ENCODE measurements at places on chromosomes 5 and 9.

- no peak for DNase-seq
Observed at GRCh38 chr5:9834871-9835770, 205.0 kb upstream of the TAS2R1 start.

DNA sequence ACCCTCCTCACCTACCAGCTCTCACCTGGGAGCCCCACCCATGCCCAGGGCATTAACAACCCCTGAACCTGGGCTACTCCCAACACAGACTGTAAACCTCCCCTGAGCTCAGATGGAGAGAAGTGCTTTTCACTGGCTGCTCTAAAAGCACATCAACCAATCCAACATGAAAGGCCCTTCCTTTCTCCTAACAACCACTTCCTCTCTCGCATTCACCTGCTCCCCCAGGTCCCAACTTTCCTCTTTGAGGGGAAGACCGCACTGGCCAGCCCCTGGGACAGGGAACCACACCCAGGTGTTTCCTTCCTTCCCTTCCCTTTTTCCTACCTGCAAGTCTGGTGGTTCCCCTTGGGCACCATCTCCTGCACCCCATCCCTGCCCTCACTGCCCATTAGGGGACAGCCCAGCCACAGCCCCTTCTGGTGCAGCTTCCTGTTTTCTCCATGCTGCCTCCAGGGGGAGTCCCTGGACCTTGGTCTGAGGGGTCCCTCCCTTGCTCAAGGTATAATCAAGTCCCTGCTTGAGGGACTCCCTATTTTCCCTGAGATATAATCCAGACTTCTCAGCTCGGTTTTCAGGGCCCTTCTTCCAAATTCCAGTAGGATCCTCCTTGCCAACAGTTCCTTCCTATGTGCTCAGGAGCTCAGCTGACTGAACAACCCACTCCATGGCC is 30.5 kb upstream of the DAB2IP start:
- no peak for DNase-seq

GRCh38 chr5:24539613-24540012 is 105.2 kb downstream of the CDH10 start:
- no peak for DNase-seq

DNA sequence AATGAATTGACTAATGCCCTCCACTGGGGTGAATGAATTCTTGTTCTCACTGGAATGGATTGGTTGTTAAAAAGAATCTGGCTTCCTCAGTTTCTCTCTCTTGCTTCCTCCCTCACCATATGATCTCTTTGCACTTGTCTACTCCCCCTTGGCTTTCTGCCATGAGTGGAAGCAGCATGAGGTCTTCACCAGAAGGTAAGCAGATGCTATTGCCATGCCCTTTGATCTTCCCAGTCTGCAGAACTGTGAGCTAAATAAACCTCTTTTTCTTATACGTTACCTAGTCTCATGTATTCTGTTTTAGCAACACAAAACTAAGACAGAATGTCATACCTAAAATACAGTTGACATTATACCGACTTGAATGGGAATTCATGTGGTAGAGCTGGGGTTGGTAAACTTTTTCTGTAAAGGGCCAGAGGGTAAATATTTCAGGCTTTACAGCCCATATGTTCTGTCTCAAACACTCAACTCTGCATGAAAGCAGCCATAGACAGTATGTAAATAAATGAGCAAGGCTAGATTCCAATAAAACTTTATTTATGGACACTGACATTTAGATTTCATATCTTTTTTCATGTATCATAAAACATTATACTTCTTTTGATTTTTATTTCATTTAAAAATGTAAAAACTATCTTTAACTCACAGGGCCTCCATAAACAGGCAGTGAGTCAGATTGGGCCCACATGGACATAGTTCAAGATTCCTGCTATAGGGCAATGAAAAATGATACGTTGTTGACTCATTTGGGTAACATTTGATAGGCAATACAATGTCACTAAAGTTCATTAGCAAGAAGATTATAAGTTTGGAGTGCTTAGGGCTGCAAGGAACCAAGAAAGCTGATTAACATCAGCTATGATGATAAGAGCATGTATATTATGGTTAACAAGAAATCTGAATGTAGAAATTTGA is 79.4 kb upstream of the TLE4 start:
- DNase-seq = no peak

DNA sequence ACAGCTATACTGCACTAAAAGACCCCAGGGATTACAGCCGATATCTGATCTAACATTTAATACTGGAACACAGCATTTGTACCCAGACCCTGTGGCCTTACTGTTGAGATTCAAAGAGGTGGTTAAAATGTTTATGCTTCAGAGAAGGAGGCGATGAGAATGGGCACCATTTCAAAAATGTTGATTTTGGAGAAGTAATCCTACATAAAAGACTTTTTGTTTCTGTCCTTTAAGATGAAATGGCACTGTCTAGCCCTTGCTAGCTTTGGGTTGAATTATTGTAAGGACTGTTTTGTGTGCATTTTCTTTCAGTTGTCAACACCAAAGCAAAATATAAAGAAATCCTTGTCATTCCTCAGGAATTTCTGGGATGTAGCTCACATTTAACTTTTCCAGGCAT is 288.5 kb upstream of the ANKH start:
- no peak for DNase-seq

DNA sequence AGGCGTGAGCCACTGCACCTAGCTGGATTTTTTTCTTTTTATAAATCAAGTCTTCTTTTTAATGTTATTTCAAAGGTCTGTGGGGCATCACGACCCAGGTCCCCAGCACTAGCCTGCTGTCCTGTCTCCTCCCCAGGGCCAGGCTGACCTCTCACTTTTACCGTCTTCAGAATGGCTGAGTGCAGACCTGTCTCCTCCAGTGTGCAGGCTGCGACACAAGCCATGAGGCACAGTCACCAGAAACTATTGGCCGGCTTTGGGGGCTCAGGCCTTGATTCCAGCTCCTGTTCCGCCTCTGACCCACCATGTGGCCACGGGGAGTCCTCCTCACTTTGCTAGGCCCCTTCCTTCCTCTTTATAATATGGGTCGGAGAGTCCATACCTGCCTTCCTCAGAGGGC is 46.6 kb upstream of the NEURL1B start:
- no peak for DNase-seq

DNA sequence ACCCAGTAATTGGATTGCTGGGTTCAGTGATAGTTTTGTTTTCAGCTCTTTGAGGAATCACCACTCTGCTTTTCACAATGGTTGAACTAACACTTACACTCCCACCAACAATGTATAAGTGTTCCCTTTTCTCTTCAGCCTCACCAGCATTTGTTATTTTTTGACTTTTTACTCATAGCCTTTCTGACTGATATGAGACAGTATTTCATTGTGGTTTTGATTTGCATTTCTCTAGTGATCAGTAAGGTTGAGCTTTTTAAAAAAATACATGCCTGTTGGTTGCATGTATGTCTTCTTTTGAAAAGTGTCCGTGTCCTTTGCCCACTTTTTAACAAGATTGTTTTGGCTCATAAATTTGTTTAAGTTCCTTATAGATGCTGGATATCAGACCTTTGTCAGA is 185.7 kb upstream of the CCNH start:
- no peak for DNase-seq

DNA sequence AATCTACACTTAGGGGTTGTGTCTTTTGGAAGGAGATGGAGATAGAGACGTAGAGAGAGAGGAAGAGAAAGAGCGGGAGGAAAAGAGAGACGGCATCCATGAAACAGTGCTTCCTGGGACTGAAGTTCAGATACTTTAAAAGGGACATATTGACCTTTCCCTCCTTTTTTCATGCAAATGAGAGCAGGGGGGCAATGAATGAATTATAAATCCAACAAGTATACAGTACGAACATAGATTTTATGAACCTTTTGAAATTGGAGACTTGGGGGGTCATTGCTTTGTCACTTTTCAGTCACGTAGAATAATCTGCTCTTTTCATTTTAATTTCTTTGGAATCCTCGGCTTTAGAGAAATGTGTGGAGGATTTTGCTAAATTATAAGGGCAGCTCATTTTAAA is 364.2 kb downstream of the MAT2B start:
- DNase-seq = no peak

DNA sequence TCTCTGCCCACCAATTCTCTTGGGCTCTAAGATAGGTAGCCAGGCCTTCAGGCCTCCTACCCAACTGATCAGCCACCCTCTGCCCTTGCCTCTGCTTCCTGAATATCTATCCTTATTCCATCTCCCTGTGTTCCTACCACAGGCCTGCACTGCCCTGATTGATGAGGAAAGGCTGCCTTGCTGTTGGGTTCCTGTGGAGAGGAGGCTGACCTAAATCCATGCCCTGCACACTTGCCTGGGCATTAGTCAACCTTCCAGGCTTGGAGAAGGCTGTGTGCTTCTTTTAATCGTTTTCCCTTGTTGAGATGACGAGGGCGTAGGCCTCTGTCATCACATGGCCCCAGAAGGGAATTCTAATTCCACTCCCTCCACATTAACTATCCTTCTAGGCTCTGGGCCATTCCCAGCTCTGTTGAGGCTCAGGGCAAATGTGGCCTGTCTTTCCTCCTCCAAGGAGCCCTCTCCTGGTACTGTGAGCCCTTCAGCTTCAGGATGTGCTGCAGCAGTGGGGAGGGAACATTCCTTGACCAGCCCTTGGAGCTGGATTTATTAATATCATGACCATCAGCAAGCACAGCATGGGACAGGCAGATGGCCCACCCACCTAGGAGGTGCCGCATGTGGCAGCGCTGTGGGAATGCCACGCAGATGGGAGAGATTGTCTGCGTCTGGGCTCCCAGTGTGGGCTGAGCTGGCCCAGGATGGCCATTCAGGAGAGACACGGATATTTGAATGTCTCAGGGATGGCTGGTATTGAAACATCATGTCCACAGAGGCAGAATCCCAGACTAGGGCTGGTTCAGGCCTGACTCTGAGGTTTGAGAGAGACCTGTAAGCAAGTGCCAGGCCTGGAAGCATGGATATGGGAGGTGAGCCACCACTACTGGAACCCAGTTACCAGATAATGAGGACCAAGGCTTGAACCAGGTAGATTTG is 40.9 kb downstream of the ANGPTL2 start:
- DNase-seq = no peak

DNA sequence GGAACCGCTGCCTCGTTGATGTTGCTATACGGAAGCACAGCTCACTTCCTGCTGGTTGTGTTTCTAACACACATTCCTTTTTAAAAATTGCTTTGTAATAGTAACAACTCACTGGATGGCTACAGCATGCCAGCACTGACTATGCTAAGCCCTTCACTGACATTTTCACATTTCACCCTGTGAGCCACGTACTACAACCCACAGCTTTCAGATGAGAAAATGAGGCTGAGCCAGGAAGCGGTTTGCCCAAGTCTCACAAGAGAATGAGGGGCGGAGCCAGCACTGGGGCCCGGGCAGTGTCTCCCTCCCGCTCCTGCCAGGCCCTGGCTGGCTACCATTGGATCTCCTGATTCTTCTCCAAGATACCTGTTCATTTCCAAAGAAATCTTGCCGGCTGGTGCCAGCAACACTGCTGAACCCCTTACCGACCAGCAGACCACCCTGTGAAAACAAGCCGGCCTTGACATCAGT is 38.3 kb downstream of the FAM78A start:
- DNase-seq = peak; percentile 55

DNA sequence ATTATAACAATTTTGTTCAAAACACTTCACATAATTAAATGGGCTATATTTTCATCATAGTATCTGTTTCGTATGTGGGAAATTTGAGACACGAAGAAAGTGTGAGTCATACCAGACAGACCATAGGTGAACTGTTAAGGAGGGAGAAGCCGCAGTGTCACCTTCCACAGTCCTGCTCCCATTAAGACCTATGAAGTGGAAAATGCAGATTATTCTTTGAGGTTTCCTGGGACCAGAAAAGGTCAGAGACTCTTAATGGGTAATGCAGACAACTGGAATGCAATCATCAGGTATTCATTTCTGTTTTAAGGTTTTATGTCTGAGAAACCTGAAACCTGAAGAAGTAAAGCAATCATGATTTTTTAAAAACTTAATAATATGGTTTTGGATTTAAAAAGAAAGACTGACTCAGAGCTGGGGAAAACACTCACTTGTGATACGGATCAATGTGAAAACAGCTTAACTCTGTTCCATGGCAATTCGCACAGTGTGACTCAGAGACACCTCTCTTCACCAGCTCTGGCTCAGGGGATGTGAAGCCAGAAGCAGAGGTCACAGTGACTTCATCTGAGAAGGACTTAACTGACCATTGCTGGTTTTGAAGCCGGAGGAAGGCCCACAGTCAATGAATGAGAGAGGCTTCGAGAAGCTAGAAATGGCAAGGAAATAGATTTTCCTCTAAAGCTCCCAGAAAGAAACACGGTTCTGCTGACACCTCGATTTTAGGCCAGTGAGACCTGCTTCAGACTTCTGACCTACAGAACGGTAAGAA is 17.2 kb upstream of the GCNT1 start:
- DNase-seq = no peak

DNA sequence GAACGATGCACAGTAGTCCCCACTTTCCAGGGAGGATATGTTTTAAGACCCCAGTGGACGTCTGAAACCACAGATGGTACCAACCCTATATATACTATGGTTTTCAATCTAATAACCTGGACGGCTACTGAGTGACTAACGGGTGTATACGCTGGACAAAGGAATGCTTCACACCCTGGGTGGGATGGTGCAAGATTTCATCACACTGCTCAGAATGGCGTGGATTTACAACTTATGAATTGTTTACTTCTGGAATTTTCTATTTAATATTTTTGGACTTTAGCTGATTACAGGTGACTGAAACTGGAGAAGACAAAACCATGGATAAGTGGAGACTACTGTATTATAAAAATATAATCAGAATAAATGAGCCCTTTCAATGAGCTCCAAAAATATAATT is 147.6 kb upstream of the TRIM32 start:
- no peak for DNase-seq

GRCh38 chr9:68643901-68644809 is 60.9 kb upstream of the PIP5K1B start:
- DNase-seq = no peak

GRCh38 chr5:72372331-72372730 is 52.2 kb downstream of the PTCD2 start:
- no peak for DNase-seq

- no peak for DNase-seq
Observed at GRCh38 chr5:56070851-56071465, 76.2 kb upstream of the IL6ST start.

DNA sequence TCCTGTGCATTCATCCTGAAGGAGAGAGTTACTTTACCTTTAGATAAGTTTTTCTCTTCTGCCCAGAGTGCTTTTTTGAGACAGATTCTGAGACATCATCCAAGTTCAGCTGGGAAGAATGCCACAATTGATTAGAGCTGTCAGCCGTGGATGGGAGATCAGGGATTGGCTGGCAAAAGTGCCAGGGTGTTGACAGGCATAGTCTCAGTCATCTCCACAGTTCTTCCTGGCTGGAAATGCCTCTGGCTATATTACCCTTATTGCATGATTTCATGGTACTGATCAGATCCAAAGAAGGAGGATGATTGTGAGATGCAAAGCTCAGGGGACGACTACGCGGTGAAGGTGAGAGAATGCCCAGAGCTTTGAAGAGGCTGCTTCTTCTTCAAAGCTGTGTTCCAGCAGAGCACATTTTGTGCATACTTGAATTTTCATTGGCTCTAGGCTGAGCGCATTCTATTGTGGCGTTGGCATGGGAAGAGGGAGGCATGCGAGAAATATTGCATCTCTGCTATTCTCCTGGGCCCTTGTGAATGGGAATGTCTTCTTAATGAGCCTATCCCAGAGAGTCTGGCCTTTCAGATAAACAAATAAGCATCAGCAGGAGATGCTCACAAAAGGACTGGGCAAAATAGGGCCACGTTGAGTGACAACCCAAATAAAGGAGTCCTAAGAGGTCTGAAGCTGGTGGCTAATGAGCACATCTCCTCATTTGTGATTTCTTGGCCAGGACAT is 82.1 kb downstream of the GRIA1 start:
- no peak for DNase-seq

- DNase-seq = no peak
Observed at GRCh38 chr5:148961261-148962199, 101.3 kb downstream of the SH3TC2 start.

GRCh38 chr9:15142878-15143534 is 164.0 kb downstream of the TTC39B start:
- DNase-seq = no peak

Measured in stimulated activated CD8-positive, alpha-beta memory T cell treated with anti-CD3 and anti-CD28 coated beads, Interleukin-7, amount 100 ng/mL, for 1 hour (primary cell).